ENCODE measurements at places on chromosomes 7 and 10.

DNA sequence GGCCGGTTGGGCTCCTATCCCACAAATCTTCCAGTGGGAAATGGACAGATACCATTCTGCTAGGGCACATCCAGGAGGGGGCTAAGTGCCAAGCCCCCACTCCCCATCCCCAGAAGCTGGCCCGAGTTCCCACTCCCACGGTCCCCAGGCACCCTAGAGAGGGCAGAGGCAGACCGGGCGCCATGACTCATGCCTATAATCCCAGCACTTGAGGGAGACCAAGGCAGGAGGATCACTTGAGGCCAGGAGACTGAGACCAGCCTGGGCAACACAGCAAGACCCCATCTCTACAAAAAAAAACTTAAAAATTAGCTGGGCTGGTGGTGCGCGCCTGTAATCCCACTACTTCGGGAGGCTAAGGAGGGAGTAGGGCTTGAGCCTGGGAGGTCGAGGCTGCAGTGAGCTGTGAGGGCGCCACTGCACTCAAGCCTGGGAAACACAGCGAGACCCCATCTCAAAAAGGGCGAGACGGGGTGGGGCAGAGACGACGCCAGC is 870 bp downstream of the GNA12 start:
- DNase-seq = no peak

GRCh38 chr7:135321556-135321955 is 87.9 kb downstream of the STRA8 start:
- DNase-seq = no peak

DNA sequence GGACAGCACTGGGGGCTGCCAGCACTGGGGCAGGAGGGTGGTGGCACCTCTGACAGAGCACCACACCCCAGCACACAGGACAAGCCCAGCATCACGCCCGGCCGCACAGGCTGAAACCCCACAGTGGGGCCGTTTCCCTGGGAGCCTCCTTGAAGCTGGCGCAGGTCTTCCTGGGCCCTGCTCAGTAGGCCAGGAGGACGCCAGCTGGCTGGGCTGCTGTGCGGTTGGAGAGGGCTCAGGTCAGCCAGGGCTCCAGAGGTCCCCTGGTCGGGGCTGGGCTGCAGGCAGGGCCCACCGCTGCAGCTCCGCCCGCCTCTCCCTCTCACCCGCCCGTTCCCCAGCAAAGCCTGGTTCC is 137.3 kb downstream of the TCERG1L start:
- DNase-seq = no peak

DNA sequence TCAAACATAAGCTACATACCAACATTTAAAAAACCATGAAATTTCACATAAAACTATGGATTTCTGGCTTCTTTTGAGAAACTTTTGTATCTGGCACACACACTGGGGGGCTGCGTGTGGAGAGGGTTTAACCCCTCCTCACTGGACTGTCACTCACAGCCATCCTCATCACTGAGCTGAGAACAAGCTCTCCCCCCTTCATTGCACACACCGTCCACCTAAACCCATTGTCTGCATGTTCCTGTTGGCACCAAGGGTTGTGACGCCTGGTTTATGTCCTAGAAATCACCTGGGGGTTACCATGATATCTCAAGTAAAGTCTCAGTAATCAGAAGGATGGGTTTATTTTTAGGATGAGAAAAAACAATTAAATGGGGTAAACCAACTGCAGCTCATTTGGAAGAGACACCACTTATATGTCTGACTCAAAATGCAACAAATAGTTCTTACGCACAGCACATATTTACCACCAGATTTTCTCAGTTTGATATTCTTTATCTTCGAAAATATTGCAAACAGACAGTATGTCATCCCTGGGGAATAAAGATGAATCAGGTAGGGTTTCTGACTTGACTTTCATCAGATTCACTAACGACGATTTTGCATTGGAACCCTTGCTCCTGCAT is 218.5 kb upstream of the KLF6 start:
- DNase-seq = no peak

DNA sequence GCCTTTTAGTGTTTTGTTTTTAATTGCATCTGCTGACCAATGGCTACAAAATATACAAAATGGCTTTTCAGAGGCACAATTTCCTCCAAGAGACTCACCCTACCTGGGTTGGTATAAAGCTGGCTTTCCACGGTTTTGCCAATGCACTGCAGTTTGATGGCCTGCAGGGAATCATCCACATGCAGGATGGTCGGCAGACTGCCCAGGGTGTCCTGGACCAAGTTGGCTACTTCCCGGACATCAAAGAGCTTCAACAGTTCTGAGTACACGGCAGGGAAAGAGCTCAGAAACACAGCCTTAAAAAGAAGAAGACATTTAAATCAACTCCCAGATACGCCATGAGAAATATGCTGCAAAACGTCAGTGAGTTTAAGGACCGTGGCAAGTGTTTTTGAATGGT is 301.0 kb upstream of the IMMP2L start:
- no peak for DNase-seq

GRCh38 chr10:10007957-10008356 is 1009.7 kb upstream of the CELF2 start:
- DNase-seq = no peak

DNA sequence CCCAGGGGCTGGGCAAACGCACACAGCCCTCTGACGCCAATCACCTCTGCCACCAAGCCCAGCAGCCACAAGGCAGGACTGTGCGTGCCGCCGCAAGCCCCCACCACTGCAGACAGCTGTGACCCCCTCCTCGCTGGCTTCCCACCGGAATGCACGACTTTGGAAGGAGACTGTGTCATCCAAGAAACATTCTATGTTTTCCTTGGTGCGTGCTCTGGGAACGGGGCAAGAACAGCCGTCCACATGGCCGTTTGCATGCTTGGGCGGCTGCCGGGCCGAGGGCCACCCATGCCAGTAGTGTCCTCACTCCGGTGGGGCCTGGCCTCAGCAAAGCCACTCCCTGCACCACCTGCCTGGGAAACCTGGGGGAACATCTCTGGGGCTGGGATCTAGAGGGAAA is 17.6 kb upstream of the ELN start:
- no peak for DNase-seq

- DNase-seq = no peak
Observed at GRCh38 chr10:130927157-130927556, 384.4 kb downstream of the TCERG1L start.

DNA sequence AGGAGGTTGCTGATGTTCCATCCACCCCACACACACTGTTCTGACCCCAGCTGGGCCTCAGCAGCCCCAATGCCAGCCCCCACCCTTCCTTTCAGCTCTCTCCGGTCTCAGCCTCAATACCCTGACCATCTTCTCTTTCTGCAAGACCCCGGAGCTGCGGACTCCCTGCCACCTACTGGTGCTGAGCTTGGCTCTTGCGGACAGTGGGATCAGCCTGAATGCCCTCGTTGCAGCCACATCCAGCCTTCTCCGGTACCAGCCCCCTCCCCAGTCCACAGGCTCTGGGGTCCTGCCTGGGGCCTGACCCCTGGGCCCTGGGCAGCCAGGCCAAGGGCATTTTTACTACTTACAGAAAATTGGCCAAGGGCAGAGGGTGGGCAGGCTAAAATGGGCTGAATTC is 2.6 kb downstream of the RGR start:
- no peak for DNase-seq

Measured in stimulated activated CD8-positive, alpha-beta memory T cell treated with anti-CD3 and anti-CD28 coated beads, Interleukin-2, amount 100 ng/mL, for 1 hour (primary cell).